ENCODE measurements at places on chromosomes 1 and 21.

- no peak for DNase-seq
Measured at GRCh38 chr1:211579440-211580302, 710 bp upstream of the SLC30A1 start.

DNA sequence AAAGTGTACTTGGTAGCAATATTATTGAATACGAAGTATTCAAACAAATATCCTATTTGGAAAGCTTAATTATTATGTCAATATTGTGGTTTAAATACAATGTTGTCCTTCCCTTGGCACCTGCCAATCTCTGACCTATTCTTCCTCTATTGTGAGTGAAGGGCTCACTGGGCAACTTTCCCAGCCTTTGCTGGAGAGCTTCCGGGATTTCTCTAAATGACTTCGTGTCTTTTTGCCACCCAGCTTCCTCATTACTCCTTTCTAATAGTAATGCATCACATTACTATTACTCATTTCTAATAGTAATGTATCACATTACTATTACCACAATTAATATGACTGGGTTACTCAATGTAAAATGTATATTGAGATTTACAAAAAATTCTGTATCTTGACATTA, 880.6 kb downstream of the BRINP3 start:
- DNase-seq, result peak; percentile 33

- DNase-seq, result no peak
Measured at GRCh38 chr1:80047791-80048190, 1041.3 kb upstream of the ADGRL4 start.

DNA sequence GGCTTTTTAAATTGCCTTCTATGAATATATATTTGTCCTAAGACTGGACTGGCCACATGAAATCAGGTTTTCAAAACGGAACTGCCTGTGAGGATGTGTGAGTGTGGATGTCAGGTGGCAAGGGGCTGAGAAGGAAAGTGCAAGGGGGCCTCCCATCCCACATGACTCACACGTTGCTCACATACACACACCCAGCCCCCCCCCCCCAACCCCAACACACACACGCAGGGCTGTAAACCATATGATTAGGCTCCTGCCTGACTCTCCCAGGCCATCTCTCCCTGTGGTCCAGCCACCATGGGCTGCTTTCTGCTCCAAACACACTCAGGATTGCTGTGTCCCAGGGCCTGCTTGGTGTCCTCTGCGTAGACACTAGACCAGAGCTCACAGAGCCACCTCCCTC, 22.4 kb downstream of the DEGS1 start:
- DNase-seq, result no peak

GRCh38 chr21:45461369-45461750, 56.4 kb downstream of the COL18A1 start:
- no peak for DNase-seq

GRCh38 chr1:54237586-54237985, 37.6 kb downstream of the MRPL37 start:
- no peak for DNase-seq

DNA sequence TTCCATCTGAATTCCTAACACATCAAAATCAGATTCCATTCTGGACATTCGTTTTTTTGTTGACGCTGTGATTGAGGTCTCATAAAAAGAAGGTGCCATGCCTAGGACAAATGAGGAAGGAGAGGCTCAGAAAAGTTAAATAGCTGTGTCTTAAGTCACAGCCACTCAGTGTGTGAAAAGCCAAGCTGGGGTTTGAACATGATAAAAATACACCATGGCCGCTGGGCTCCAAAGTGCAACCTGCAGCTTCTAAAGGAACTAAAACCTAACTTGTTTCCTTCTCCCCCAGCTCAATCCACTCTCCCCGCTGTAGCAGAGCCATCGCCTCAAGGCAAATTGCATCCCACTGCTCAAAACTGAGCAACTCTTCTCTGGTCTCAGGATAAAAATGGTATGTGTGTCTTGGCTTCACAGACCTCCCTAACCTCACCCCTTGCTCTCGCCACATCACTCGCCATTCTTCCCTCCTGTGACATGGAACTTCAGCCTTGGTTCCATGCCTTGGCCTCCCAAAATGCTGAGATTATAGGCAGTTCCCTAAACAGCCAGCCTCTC, 22.1 kb upstream of the FAM20B start:
- no peak for DNase-seq

GRCh38 chr1:176987016-176987415, 177.5 kb downstream of the ASTN1 start:
- DNase-seq, result no peak

DNA sequence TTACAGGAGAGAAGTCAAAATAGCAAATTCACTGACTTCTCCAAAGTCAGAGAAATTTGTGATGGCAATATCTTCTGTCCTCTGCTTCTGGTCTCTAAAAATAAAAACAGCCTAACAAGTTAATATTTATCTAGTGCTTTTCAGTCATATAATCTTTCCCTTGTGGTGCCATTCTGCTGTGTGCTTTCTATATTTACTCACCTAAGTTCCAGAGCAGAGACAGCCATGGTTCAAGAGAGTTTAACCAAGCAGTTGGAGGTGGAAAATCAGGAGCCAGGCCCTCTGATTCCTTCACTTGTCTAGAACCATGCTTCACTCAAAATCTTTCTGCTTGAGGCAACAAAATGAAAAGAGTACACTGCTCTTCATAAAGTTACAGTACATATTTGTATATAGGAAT, 39.3 kb downstream of the BRINP2 start:
- DNase-seq, result no peak

- DNase-seq, result no peak
Measured at GRCh38 chr1:15343729-15344128, 66.0 kb upstream of the EFHD2 start.

DNA sequence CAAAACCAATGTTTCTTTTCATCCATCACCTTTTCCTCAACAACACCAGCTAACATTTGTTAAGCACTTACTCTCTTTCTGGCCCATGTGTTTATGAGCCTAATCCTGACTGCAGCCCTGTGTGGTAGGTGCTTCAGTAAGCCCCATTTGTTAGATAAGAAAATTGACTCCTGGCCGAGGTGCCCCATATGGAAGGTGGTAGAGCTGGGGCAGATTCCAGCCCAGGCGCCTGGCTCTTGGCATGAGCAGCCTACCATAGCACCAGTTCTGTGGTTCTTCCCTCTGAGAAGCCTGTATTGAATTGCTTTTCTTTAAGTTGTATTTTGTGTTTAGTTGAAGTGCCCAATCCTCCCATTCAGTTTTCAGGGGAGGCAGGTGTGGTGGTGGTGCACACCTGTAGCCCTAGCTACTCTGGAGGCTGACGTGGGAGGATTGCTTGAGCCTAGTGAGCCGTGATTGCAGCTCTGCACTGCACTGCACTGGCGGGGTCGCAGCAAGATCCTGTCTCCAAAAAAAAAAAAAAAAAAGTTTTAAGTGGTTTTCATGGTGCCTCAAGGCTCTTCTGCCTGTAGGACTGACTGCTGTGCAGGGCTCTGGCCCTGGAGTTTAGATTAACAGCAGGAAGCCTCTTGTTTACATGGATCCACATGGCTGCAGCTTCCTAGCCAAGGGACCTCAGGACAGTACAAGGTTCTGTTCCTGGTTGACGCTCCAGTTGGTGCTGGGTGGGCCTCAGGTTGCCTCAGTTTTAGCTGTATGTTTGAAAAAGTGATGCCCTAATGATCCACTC, 125.9 kb downstream of the MRPS6 start:
- DNase-seq, result no peak

GRCh38 chr1:168521401-168522000, 22.3 kb downstream of the XCL2 start:
- DNase-seq, result no peak

DNA sequence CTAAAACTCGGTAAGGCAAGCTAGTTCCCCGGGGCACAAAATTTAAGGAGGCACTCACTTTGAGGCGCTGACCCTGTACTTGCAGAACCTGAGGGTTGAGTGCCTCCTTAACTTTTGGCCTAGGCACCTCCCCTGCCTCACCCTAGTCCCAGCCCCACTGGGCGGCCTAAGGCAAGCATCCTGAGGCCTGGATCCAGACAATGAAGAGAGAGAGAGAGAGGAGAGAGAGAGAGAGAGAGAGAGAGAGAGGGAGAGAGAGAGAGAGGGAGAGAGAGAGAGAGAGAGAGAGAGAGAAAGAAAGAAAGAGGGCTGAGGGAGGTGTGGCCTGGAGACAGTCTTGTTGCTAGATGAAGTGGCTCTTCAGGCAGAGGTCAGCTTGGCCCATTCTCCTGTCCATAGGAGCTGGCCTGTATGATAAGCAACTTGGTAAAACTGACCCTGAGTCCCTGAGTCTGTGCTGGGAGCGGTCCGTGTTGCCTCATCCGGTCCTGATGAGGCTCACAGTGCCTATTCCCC, 7.4 kb upstream of the LRRN2 start:
- no peak for DNase-seq

GRCh38 chr1:47906009-47906432, 91.2 kb downstream of the TRABD2B start:
- DNase-seq, result no peak

DNA sequence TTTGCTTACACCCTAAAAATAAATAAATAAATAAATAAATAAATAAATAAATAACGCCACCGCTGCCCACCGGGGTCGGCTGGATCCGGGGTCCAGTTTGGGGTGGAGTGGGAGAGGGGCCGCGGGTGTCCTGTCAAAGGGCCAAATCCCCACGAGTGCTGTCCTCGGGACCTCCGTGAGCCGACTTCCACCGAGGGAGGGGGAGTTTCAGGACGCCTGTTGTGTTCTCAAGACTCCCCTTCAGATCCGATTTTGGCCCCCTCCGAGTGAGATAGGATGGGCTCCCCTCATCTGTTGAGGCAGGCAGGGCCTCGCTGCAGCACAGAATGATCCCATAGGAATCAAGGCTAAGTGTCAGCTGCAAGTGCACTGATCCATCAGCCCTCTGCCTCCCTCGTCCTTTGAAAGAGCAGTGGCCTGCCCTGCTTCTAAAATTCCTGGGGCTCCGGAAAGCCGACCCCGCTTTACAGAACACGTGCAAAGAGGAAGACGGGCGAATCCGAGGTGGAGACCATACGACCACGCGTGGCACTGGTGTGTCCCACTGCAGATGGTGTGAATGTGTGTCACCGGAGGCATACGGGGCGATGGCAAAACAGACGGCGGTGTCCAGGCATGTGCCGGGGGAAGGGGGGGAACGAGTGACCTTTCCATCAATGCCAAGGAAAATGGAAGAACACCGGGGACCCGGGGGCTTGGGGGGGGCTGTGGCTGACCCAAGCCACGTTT, 3880.5 kb downstream of the SRGAP2C start:
- no peak for DNase-seq

- DNase-seq, result no peak
Measured at GRCh38 chr1:21028520-21029145, 148.1 kb downstream of the EIF4G3 start.

- DNase-seq, result peak; percentile 93
Measured at GRCh38 chr1:168466092-168466713, 77.6 kb downstream of the XCL2 start.
